ENCODE measurements at places on chromosomes 6 and 20.

- H3K4me3 ChIP-seq: no peak overlapping the region
- H3K4me1 ChIP-seq: no peaks in the 10 kb centered on the region
- H3K36me3 ChIP-seq: no peaks in the 10 kb centered on the region
- no peaks in the 10 kb centered on the region for H3K27me3 ChIP-seq
- no peak overlapping the region for H3K27ac ChIP-seq
Observed at GRCh38 chr6:90654166-90654565, 67.3 kb upstream of the MAP3K7 start.

DNA sequence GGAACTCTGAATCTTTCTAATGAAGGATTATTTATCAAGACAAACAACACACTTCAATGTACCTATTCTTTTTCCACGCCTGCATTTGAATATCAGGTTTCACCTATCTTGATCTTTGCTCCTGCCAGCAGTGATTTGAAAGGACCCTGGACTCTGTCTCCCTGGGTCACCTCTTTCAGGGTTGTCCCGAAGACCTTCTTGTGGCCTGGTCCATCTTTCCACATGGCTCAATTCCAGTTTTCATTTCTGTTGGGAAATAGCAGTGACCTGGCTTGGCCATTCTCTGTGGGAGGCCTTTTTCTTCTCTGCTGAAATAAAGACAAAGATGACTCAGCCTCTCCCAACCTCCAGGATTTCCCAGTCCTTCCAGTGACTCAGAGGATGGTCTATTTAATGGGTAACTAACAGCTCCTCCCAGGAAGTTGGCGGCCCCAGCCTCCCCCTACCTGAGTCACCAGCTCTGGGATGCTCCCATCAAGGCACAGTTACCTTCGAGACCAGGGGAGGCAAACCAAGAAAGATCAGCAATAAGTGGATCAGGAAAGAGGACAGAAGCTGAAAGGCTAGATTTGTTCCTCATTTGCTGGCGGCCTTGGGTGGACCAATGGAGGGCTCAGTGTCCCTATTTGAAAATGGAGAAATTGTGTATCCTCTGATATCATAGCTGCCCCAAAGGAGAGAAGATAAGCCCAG lies 120.2 kb upstream of the RNF24 start:
- no peaks in the 10 kb centered on the region for H3K36me3 ChIP-seq
- peaks cover 31% of the 10 kb centered on the region for H3K4me1 ChIP-seq
- H3K27me3 ChIP-seq: no peaks in the 10 kb centered on the region
- peak; percentile 98 for DNase-seq

DNA sequence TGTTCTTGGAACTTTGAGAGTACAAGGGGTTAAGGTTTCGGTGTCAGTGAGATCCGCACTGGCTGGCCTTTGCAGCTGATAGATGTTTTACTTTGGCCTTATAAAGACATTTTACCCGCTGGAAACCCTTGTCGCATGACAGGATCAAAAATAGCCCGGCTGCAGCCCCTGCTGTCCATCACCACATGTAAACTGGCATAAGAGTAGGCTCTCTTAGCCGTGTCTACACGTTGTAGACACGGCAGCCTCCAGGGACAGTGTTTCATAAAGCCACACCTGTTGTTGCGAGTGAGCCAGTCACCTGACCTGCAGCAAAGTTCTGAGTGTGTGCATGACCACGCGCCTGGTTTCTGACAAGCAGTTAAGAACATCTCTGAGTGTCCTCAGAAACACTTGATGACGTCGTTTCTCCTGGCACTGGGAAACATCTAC lies 8.5 kb downstream of the RBM24 start:
- H3K27me3 ChIP-seq: no peaks in the 10 kb centered on the region
- H3K4me1 ChIP-seq: no peaks in the 10 kb centered on the region
- no peak overlapping the region for H3K4me3 ChIP-seq
- DNase-seq: no peak
- H3K27ac ChIP-seq: no peak overlapping the region

GRCh38 chr20:60035-60918 lies 27.2 kb upstream of the DEFB125 start:
- no peak for DNase-seq
- no peak overlapping the region for H3K4me3 ChIP-seq
- H3K36me3 ChIP-seq: no peaks in the 10 kb centered on the region
- H3K27me3 ChIP-seq: no peaks in the 10 kb centered on the region
- H3K4me1 ChIP-seq: no peaks in the 10 kb centered on the region
- no peak overlapping the region for H3K27ac ChIP-seq

GRCh38 chr20:61234224-61234890 lies 17.7 kb upstream of the CDH4 start:
- no peak overlapping the region for H3K4me3 ChIP-seq
- no peaks in the 10 kb centered on the region for H3K4me1 ChIP-seq
- no peaks in the 10 kb centered on the region for H3K36me3 ChIP-seq
- peaks cover 5% of the 10 kb centered on the region for H3K27me3 ChIP-seq
- DNase-seq: no peak

- no peak for DNase-seq
- H3K4me3 ChIP-seq: peak overlapping the region; percentile 67
- no peaks in the 10 kb centered on the region for H3K27me3 ChIP-seq
- peak overlapping the region; percentile 75 for H3K27ac ChIP-seq
- H3K4me1 ChIP-seq: peaks cover 23% of the 10 kb centered on the region
Observed at GRCh38 chr6:26045928-26046368, 41.3 kb upstream of the HFE start.

- H3K4me1 ChIP-seq: no peaks in the 10 kb centered on the region
- H3K27ac ChIP-seq: no peak overlapping the region
Observed at GRCh38 chr20:5342021-5342420, 25.3 kb upstream of the PROKR2 start.

- H3K27ac ChIP-seq: peak overlapping the region; percentile 8
- no peaks in the 10 kb centered on the region for H3K36me3 ChIP-seq
- H3K4me3 ChIP-seq: no peak overlapping the region
Observed at GRCh38 chr6:113636357-113636824, 220.8 kb upstream of the MARCKS start.

- H3K4me3 ChIP-seq: no peak overlapping the region
- no peak for DNase-seq
- H3K36me3 ChIP-seq: no peaks in the 10 kb centered on the region
- H3K4me1 ChIP-seq: no peaks in the 10 kb centered on the region
- no peaks in the 10 kb centered on the region for H3K27me3 ChIP-seq
Observed at GRCh38 chr6:101266063-101266462, 127.4 kb upstream of the GRIK2 start.

DNA sequence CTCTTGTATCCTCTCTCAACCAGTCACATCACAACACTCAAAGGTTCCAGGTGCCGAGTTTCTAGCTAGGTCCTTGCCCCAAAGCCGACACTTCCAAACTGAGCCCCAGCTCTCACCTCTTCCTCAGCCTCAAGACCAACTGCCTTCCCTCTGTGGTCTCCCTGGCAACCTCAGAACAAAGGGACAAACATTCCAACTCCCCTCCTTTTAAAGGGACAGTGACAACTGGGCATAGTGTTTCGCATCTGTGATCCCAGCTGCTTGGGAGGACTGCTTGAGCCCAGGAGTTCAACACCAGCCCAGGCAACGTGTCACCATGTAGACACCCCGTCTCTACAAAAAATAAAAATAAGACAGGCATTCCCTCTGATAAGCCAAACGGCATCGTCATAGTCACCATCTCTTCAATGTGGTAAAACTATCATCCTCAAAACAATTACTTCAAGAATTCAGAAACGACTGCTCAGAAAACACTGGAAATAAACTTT lies 11.3 kb downstream of the DIDO1 start:
- peak overlapping the region; percentile 35 for H3K27ac ChIP-seq
- no peaks in the 10 kb centered on the region for H3K27me3 ChIP-seq
- DNase-seq: peak; percentile 39
- peaks cover 8% of the 10 kb centered on the region for H3K4me1 ChIP-seq

DNA sequence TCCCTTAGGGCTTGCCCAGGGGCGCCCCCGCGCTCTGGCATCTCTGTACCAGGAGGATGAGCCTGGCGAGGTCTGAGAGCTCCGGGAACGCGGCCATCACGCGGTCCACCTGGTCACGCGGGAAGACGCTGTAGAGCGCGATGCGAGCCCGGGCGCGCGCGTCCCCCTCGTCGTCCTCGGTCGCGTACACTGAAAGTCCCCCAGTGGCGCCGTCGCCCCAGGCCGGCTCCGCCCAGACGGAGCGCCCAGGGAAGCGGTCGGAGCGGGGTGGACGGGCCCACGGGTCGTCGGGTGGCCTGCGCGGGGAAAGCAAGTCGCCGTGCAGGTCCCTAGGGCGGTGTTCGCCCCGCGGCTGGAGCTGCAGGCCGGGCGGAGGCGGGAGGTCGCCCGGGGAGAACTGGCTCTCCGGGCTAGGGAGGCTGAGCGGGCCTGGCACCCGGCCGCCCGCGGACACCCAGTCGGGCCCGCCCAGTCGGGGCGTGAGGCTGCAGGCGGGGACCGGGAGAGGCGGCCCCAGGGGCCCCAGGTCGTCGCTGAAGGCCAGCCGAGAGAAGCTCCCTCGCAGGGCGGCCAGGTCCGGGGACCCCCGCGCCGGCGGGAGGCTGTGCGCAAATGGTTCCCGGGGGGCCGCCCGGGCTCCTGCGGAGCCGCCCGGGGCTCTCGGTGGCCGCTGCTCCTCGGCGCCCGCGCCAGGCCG lies 34.0 kb downstream of the ZC3H12D start:
- no peaks in the 10 kb centered on the region for H3K27me3 ChIP-seq
- peak overlapping the region; percentile 44 for H3K4me3 ChIP-seq
- no peak overlapping the region for H3K27ac ChIP-seq
- peaks cover 14% of the 10 kb centered on the region for H3K4me1 ChIP-seq
- H3K36me3 ChIP-seq: no peaks in the 10 kb centered on the region

DNA sequence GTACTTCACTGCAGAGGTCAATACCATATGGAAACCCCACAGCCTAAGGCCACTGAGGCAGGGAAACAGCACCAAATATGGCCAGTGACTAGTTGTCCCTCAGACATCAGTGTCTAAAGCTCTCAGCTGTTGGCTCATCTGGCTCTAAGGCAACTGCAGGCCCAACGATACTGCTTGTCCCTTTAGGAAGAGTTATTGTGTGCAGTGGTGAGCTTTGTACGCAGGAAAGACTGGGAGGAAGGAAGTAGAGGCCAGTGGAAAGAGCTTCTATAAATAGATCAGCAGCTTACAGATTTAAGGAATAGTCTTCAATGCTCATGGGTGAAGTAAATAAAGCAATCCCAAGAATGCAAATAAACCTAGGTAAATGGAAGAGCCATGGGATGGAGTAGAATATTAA lies 29.3 kb downstream of the DNAAF9 start:
- no peak overlapping the region for H3K4me3 ChIP-seq
- no peaks in the 10 kb centered on the region for H3K4me1 ChIP-seq
- H3K27ac ChIP-seq: no peak overlapping the region

GRCh38 chr6:118574051-118574865 lies 26.2 kb downstream of the PLN start:
- no peaks in the 10 kb centered on the region for H3K27me3 ChIP-seq
- H3K4me1 ChIP-seq: no peaks in the 10 kb centered on the region
- peak; percentile 33 for DNase-seq
- no peak overlapping the region for H3K27ac ChIP-seq
- H3K36me3 ChIP-seq: peaks cover 6% of the 10 kb centered on the region
- no peak overlapping the region for H3K4me3 ChIP-seq

DNA sequence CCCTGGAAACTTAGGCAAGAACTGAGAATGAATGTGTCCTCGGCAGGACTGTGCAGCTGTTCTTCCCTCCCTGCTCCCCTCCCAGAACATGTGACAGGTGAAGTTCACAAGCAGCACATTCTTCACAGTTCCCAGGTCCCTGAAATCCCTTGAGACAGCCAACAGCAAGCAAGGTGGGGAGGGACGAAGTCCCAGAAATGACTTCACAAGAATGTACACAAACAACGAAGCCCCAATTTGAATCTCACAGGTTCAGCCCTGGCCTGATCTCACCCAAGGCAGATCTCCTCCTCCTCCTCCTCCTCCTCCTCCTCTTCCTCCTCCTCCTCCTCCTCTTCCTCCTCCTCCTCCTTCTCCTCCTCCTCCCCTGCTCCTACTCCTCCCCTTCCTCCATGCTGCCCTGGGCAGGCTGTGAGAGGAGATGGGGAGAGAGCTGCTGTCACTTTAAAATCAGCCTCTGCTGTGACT lies 32.4 kb downstream of the WRNIP1 start:
- H3K36me3 ChIP-seq: no peaks in the 10 kb centered on the region
- no peak overlapping the region for H3K27ac ChIP-seq
- peaks cover 7% of the 10 kb centered on the region for H3K4me1 ChIP-seq
- DNase-seq: no peak

DNA sequence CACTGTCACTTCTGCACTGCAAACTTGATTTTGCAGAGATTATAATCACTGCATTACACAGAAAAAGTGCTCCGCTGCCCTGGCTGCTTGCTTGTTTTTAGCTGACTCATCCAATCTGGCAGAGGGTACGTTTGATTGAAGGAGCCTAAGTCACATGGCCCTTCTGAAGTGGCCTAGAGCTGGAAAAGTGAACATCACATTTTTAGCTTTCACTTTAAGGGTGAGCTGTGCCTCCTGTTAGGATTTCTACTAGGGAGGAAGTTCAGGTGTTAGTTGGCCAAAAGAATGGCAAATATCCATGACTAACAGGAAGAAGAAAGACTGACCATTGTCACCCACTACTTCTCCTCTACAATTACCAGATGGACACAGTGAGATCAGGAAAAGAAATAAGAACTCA lies 889.1 kb upstream of the MAP3K7 start:
- peaks cover 7% of the 10 kb centered on the region for H3K4me1 ChIP-seq
- no peak overlapping the region for H3K27ac ChIP-seq
- H3K36me3 ChIP-seq: no peaks in the 10 kb centered on the region

DNA sequence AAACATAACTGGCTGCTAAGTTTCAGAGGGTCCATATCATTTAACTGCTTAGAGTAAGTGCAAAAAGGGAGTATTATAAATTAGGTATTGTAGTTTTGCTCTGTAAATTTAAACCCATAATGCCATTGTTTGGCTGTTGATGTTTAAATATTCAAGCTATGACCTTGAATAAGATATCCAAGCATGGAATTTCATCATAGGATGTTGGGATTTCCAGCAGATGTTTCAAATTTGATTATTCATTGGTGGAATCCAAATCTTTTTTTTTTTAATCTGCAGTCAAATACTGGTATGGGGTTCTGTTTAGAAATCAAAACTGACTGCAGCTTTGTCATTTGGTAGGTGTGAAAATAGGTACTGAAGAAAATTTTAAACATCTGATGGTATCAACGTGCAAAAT lies 161.0 kb downstream of the KHDC1L start:
- no peak overlapping the region for H3K4me3 ChIP-seq
- no peak overlapping the region for H3K27ac ChIP-seq
- DNase-seq: no peak
- H3K4me1 ChIP-seq: peaks cover 14% of the 10 kb centered on the region

DNA sequence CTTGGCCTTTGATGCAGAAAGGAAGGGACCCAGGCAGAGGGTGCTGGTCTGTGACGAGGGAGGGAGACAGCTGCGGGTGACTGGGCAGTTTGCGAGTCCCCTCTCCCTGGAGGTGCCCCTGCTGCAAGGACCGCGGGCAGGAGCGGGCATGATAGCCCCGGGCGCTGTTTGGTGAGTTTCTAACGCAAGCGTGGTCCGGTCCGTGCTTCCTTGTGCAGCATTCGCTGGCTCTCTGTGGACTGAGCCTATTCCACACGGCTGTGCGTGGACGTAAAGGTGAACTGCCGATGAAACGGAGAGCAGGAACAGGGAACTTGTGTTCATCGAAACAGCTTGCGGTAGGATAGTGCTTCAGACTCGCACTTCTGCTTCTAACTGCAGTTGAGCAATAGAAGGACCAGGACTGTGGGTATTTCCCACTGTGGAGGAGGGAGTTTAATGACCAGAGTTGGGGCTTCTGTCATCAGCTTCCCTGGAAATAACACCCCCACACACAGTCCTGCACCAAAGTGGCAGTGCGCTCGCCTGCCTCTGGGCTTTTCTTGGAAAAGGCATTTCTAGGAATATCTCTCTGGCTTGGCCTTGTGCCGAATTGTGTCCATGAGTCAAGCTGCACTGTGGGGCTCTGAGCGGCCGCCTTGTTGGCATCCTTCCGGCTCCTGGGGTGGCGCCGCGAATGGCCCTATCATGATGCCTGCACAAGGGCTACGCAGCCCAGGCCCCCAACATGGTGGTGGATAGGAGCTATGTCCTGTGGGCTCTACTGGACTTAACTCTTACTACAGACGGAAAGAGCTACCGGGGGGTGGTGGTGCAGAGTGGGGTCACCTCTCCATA lies 48.9 kb downstream of the DUSP22 start:
- H3K4me1 ChIP-seq: peaks cover 6% of the 10 kb centered on the region
- H3K27ac ChIP-seq: no peak overlapping the region
- no peaks in the 10 kb centered on the region for H3K27me3 ChIP-seq
- no peaks in the 10 kb centered on the region for H3K36me3 ChIP-seq
